ENCODE measurements at places on chromosomes 6 and 20.

GRCh38 chr6:3696525-3697088, 54.9 kb downstream of the PXDC1 start:
- no peak for DNase-seq

DNA sequence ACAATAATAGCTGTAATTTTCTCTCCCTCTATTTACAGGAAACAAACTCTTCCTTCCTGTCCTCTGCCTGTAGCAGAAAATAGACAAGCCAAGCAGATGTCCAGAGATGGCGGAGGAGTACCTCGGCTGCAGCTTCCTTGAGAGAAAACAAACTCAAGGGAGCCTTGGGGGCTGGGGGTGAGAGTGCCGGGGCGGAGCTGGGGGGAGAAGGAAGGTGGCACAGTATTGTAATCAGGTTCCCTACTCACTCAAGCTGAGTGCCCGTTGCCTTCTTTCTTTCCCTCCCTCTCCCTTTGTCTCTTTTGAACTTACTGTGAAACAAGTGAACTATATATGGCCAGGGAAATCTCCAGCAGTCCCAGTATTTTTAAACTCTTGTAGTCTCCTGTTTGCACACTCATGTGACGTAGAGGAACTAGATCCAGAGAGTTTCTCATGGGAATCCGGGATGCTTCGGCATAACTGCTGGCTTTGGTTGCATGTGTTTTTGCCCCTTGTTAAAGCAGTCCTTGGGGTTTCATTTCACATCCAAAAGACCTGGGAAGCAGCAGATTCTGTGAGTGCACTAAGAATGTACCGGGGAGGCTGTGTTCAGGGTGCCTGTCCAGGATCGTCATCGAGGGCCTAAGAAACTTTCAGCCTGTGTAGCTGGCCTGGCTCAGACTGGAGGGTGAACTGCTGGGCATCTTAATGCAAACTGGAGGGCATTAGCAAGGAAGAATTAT, 44.6 kb upstream of the HDDC2 start:
- DNase-seq = no peak

DNA sequence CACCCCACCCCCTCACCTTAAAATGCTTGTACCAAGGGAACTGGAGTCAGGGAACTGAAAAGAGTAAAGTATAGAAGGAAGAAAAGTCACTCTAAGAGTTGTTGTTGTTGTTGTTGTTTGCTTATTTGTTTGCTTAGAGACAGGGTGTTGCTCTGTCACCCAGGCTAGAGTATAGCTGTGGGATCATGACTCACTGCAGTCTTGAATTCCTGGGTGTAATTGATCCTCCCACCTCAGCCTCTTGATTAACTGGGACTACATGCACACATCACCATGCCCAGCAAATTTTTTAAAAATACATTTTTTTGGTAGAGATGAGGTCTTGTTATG, 681.6 kb upstream of the GJE1 start:
- DNase-seq = no peak

GRCh38 chr6:77825204-77825603, 172.4 kb downstream of the MEI4 start:
- no peak for DNase-seq

DNA sequence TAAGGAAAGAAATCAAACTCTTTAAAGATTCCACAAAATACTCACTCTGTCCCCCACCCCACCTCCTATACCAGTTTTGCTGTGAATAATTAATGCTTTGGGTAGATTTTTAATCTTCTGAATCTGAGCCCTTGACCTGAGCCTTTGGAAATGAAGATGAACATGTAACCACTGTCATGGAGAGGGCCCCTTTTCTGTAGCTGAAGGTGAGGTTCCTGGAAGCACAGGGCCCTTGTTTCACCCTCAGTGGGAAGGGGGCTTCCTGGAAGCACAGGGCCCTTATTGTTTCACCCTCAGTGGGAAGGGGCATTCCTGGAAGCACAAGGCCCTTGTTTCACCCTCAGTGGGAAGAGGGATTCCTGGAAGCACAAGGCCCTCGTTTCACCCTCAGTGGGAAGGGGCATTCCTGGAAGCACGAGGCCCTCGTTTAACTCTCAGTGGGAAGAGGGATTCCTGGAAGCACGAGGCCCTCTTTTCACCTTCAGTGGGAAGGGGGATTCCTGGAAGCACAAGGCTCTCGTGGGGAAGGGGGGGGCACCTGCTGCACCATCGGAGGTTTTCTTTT, 75.7 kb downstream of the DACT2 start:
- DNase-seq = no peak

DNA sequence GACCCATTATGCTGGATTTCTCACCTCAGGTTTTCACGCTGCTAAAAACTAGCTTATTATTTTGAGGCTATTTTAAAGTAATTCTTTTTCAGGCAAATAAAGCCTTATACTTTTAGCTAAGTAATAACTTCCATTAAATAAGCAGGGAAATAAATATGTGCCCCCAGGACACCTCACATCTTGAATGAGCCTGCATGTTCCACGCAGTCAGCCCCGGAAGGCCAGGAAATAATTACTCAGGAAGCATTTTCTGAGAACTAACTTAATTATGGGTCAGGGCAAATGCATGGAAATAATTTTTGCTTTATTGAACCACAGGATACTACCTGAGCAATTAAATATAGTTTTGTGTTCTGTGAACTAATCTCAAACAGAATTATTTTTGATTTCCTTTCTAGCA, 41.1 kb downstream of the STX7 start:
- DNase-seq = no peak

DNA sequence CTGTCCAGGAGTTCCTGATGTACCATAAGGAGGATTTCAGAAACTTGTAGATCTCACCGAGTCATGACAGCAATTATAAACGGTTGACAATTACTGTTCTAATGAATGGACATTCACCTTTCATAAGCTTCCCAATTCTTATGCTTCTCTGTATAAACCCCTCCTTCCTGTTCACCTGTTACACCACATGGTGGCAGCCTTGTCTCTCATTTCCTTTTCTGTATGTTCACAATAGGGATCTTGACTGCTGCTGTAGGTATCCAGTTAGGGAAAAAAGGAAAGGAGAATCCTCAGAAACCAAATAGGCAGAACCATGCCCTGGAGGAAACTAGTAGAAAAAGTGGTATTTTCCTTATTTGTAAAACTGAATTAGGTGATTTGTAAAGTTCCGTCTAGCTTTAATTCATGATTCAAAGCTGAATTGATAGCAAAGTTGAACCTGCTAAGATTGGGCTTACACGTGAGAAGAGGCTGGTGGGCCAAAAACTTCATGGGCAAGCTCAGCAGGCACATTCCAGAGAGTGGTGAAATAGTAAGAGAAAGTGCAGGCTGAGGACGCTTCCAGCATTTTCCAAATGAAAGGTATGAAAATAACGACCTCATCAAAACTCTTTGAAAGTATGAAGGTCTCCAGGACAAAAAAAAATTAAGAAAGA, 29.0 kb upstream of the TBPL1 start:
- DNase-seq = peak; percentile 74

Measured in CD4-positive, alpha-beta T cell treated with Interleukin-10 for 1 hour (primary cell).